ENCODE measurements at places on chromosomes 4 and X.
A peak's percentile ranks its signal among the peaks of the same experiment; 100 is the strongest.

GRCh38 chrX:153771415-153772315 is 7.6 kb downstream of the PLXNB3 start:
- DNase-seq = no peak

DNA sequence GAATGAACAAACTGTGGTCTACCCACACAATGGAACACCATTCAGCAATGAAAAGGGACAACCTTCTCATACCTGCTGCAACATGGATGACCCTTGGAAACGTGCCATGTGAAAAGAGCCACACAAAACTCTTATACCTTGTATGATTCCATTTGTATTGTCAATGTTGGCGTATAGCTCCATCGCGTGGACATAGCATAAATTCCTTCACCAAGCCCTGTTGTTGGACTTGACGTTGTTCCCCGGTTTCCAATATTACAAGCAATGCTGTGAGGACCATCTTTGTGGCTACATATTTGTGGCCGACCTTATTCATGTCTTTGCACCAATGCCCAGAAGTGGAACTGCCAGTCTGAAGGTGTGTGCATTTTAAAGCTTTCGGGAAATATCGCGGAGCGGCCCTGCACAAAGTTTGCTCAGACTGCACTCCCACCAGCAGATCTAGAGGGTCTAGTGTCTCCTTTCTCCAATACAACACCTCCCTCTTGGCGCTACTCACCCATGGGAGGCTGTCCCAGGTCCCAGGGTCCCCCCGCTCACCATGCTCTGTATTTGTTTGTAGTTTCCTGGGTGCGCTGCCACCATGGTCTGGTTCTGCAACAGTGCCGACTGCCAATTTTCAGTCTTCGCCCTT is at the start of gene CLDN34:
Gene CLDN34 (plus strand): TSS at position 584 of the 634 bp plus-strand sequence. CDS start 0 bp downstream, at position 584.
- no peak for DNase-seq

DNA sequence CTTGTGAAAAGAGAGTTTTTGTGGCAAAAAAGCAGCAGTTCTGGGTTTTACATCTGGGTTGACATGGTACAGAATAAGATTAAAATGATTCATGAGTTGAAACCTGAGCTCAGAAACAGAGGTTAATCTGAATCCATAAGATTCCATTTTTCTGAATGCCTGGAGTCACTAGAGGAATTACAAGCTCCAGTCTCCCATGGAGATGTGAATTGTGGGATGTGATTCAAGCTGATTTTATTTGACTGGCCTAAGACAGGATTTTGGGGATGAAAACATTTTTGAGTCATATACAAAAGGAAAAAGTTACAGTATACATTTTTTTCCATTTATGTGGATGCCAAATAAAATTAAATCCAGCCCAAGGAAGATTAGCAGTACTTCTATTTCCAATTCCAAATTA is 161.1 kb downstream of the RBM46 start:
- DNase-seq = no peak

DNA sequence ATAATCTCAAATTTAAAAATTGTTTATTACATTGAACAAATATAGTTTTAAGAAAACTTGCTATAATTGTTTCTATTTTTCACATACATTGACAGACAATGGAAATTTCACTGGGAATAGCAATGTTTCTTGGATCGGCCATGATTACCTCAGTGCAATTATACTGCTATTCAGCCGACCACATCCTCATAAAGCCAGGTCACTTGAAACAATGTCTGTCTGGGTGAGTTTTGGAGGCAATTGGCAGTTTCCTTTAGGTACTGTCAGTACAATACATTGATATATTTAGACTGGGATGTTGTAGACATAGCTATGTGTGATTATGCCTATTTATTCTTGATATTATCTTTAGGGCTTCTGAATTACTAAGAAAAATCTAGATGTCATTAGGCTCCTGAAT is 89.5 kb upstream of the VEGFC start:
- no peak for DNase-seq

DNA sequence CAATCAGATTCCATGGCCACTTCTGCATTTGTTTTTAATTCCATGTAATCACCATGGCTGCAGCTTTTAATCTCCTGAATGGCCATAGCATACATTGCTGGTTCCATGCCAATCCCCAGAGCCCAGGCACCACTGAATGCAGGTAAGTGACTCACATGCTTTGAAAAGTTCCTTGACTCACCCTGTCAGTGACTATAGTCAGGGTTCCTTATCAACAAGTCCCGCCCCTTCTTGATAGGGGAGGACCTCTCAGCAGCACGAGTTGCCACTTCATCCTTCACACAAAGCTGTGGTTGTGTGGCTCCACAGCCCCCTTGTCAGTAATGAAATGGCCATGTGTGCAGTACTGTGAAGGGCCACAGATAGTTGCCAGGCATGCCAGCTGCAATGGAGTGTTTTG is 516.6 kb downstream of the PPARGC1A start:
- DNase-seq = no peak

GRCh38 chr4:89296399-89296798 is 11.2 kb downstream of the GPRIN3 start:
- DNase-seq = no peak

- no peak for DNase-seq
Observed at GRCh38 chr4:6390356-6390755, 82.1 kb downstream of the PPP2R2C start.

GRCh38 chr4:11626066-11626465 is 197.4 kb upstream of the HS3ST1 start:
- no peak for DNase-seq

DNA sequence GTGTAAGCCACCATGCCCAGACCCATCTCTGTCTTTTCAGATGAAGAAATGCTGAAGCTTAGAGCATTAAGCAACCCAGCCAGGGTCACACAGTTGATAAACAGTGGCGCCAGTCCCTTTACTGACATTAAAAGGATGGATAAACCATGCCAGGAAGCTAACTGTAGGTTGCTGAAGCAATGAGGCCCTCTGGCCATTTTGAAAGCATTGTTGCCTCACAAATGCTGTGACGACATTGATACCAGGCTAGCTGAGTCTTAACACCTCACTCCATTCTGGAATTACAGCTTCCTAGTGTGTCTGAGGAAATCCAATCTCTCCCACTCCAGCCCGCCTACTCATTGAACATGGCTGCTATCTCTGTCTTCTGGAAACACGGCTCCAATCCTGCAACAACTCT is 89.7 kb downstream of the LNX1 start:
- DNase-seq = no peak

- DNase-seq = no peak
Observed at GRCh38 chr4:115360431-115360830, 247.0 kb upstream of the NDST4 start.

- no peak for DNase-seq
Observed at GRCh38 chrX:41922431-41923151, 763 bp downstream of the CASK start.

- DNase-seq = no peak
Observed at GRCh38 chrX:19829814-19830213, 57.6 kb downstream of the SH3KBP1 start.

DNA sequence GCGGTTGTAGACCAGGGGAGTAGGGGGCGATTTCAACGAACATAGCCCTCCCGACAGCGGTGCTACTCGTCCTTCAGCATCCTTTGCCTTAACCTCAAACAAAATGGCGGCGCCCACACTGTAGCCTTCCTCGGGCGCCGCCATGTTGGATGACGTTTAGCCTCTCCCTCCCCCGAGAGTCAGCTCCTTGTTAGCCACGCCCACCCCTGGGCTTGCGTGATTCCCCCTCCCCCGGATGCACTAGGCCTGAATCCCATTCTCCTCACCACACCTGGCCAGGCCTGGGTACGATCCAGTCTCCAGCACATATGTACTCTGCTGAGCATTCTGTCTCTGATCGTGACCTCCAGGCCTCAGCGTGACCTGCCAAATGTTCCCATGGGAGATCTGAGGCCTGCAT is 49.0 kb upstream of the ZNF157 start:
- no peak for DNase-seq

DNA sequence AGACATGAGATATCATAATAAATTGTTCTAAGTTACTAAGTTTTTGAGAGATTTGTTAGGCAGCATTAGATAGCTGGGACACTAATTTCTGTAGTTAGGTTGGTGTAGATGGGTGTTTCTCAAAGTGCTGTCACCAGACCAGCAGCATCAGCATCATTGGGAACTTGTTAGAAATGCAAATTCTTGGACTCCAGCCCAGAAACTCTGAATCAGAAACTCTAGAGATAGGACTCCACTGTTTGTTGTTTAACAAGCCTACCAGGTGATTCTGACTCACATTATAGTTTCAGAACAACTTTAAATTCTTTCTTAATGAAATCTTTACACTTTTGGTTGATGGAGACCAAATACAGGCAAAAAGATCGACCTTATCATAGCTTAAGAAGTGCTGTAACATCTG is 173.7 kb downstream of the PABPC4L start:
- DNase-seq = peak; percentile 13

DNA sequence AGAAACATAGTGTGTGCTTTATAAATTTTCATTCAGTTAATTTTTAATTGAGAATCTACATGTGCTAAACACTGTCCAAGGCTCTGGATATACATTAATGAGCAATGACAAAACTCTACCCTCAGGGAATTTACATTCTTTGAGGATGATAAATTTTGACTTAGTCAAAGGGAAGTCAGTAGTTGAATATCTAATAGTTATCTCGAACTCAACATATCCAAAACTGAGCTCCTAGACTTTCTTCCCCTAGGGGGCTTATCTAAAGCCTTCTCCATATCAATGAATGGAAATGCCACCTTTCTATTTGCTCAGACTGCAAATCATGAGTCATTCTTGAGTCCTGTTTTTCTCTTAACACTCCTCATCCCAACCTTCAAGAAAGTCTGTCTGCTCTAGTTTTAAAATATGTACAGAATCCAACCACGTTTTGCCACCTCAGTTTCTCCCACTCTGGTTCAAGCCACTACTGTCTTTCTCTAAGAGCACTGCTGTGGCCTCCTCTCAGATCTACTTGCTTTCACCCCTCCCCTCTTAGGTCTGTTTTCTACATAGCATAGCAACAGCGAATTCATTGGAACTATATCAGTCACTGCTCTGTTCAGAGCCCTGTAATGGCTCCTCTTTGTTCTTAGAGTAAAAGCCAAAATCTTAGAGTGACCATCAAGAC is 9.5 kb downstream of the PARM1 start:
- DNase-seq = no peak
